ENCODE measurements at places on chromosomes 7 and 10.

GRCh38 chr7:159015454-159016410, 128.9 kb downstream of the VIPR2 start:
- DNase-seq, result no peak

DNA sequence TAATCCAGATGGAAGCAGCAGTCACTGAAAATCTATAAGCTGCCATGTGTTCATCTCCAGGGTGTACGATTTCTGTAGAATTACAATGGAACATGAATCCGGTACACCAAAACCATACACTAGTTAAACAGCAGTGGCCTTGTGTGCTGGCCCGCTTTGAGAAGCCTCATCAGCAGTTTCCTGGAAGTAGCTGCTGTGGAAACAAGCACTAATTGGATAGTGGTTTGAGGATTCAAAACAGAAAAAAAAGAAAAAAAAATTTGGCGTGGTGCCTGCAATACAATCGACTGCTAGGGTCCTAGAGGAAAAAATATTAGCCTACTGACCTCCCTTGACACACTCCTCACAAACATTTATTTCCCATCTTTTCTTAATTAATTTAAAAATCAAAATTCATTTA, 545.9 kb downstream of the SORCS1 start:
- no peak for DNase-seq

DNA sequence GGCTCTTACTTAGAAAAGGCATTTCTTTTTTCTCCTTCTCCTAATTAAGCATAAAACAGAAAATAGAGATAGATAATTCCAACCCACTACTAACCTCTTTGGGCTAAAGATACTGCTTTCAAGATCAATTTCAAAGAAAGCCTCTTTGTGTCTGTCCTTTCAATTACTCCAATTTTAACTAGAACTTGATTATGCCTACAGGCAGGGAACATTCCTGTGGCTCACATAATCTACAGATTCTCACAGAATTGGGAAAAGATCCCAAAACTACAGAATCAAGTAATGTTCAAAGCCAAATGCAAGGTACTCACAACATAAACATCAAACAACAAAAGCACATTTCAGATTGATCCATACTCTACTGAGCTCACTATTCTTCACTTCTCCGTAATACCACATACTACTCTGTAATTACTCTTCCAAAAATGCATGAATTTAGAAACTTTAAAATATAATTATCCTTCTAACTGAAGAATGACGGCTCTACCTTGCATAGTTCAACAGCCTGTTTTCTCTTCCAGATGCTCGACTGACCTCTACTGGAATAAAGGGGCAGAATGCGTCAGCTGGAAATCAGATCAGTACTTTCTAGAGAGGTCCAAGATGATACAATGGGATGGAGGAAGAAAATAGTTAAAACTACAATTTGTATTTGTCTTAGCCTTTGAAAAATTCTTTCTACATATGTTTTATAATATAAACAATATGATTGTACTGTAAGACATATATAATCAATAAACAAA, 3.9 kb downstream of the MTERF1 start:
- no peak for DNase-seq

GRCh38 chr7:85851571-85852193, 664.8 kb upstream of the SEMA3D start:
- DNase-seq, result no peak

DNA sequence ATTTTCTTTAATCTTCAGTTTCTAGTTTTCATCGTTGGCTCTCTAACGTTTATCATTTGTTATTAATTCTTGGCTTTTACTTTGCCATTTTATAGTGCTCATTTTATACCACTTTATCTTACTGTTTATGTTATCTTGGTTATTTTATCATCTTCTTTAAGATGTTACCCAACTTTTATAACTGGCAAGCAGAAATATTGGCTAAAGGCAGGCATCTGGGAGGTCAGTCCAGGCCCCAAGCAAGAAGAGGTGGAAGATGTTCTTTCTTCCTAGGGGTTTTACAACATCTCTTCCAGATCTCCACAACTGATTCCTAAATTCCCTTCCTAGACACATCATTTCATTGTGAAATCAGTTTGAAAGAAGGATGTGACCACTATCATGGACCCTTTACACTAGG, 208.1 kb downstream of the AHR start:
- DNase-seq, result no peak

DNA sequence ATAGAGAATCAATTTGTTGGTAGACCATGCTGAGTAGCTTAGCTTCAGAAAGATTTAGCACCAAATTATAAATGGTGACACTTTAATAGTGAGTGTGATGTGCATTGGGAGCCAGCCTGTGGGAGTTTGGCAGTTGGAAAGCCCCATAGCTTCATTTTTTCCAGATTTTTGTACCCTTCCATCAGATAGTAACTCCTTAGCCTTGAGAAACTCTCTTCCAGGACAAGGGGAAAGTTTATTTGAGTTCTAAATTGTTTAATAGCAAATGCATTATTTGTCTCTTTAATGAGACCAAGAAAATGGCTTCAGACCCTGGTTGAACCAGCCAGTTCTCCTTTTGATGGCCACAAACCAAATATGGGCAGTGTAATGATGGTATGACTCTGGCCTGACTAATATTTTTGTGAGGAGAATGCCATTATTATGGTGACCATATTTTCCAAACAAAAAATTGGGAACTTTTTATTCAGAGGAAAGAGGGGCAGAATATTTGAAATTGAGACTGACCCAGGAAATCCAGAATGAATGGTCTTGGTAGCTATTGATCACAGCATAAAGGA, 49.8 kb downstream of the PLCE1 start:
- DNase-seq, result no peak

GRCh38 chr7:36280840-36281812, 108.5 kb upstream of the ANLN start:
- no peak for DNase-seq

- no peak for DNase-seq
Measured at GRCh38 chr10:116720668-116721546, 21.5 kb downstream of the HSPA12A start.

DNA sequence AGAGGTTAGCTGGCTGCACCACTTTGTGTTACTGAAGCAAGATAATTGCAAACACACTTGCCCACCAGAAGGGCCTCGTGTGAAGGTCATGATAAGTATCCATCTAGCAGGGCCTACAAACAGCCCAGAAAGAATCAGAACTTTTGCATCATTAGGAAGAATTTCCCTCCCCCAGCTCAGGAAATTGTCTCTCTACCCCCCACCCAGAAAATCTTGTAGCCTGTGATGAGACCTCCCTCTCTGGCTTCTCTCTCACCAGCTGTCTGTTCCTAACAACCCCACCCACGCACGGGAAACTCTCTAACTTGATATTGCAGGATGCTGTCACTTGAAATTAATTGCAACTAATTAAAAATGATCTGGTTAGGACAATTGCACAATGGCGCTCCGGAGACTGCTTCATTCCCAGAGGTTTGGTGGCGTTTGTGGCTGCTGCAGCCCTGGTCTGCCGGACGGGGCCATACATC, 34.5 kb downstream of the ZNF503 start:
- DNase-seq, result no peak

GRCh38 chr10:64529003-64529350, 1007.8 kb downstream of the REEP3 start:
- no peak for DNase-seq

DNA sequence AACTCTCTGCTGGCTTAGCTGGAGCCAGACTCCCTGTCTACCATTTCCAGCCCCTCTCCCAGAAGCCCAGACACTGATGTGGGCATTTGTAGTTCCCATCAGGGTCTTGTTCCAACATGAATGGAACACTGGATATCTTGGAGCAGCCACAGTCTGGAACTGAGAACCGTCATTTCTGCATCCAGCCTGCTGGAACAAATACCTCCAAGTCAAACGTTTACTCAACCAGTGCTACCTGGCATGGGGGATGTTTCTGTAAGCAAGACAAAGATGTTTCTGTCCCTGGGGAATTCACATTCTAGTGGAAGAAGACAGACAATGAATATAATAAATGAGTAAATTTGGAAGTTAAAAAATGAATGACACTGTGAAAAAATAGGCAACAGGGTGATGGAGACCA, 70.8 kb upstream of the ZNF438 start:
- no peak for DNase-seq

- DNase-seq, result no peak
Measured at GRCh38 chr10:68697106-68697505, 23.9 kb upstream of the CCAR1 start.

DNA sequence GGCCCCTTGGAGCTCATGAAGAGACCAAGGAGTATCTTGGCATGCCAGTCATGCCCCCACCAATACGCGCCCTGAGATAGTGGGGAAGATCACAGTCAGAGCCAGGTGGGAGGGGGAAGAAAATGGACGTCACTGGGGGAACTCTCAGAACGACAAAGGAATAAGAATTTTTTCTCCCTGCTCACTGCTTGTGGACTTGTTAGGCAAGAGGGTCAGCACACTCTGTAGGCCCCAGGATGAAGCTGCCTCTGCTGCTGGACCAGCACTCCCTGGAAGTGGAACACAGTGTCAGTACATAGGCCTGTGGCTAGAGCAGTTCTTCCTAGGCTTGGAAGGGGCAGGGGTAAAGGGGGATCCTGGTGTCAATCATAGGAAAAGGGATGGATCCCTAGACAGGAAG, 46.5 kb downstream of the DRGX start:
- no peak for DNase-seq

DNA sequence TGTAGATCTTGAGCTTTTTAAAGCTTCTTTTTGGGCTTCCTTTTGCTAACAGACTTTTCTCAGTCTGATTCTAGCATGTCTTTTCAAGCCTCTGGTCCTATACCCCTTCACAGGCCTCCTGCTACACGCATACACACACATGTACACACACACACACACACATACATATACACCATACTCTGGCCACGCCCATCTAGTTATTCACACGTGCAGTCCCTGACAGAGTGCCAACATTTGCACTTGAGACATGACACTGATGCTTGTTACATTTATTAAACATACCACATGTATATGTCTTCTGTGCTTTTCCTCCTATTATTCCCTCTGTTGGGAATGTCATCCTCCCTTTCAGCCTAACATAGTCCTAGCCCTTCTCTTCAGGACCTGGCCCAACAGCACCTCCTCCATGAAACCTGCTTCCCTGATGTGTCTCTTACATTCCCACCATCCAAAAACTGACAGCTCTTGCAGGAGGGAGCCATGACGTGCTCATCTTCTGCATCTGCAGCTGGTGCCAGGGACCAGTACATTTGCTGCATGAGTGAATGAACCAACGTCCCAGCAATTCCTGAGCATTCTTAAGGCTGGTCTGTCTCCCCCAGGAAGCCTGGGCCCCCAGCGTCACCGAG, 222.1 kb downstream of the ARHGAP12 start:
- no peak for DNase-seq

GRCh38 chr7:101216001-101216859, 1.2 kb downstream of the PLOD3 start:
- DNase-seq, result no peak

DNA sequence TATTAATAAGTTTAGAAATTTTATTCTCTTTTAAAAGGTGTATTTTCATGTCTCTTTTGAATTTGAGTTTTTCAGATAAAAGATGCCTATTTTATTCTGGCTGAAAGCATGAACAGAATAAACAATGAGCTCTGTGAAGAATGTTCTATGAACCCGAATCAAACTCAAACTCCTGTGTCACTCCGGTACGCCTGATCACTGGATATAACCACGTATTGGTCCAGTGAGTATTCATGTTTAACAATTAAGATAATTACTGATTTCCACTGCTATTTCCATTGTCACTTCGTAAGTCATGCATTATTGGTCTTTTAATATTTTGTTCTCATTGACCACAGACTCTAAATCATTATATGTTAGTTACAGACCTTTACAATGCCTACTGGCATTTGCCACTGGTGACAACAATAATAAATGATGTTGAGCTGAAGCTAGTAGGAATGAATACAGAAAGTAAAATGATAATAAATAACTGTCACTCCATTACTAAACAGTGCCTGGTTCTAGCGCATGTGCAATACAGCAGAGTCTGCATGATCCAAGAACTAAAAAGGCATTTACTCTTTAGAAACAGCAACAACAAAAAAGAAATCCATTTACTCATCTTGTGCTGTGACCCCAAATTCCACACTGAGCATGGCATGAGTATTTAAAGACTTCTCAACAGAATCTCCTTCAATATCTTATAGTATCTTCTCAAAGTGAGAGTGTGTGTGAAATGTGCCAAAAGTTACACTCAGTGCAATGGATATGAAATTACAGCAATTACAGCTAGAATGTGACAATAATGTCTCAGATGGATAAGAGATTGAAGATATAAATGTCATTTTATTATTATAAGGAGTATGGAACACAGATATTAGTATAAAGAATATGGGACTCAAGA, 827.0 kb upstream of the LRRTM3 start:
- no peak for DNase-seq

GRCh38 chr7:66142996-66143395, 28.3 kb downstream of the CRCP start:
- DNase-seq, result no peak

- DNase-seq, result no peak
Measured at GRCh38 chr7:96359876-96360275, 38.0 kb upstream of the SLC25A13 start.

- no peak for DNase-seq
Measured at GRCh38 chr10:95414016-95414830, 123.4 kb upstream of the PDLIM1 start.
